Activated naive CD4-positive, alpha-beta T cell treated with anti-CD3 and anti-CD28 coated beads, Interleukin-2, amount 10 ng/mL, durations not matched to agents 7 days and 5 days (primary cell): ENCODE measurements at places on chromosomes 7 and 10.

- no peak for DNase-seq
Measured at GRCh38 chr10:62225362-62225761, 43.3 kb downstream of the RTKN2 start.

- no peak for DNase-seq
Measured at GRCh38 chr7:70154521-70155180, 556.4 kb downstream of the AUTS2 start.

DNA sequence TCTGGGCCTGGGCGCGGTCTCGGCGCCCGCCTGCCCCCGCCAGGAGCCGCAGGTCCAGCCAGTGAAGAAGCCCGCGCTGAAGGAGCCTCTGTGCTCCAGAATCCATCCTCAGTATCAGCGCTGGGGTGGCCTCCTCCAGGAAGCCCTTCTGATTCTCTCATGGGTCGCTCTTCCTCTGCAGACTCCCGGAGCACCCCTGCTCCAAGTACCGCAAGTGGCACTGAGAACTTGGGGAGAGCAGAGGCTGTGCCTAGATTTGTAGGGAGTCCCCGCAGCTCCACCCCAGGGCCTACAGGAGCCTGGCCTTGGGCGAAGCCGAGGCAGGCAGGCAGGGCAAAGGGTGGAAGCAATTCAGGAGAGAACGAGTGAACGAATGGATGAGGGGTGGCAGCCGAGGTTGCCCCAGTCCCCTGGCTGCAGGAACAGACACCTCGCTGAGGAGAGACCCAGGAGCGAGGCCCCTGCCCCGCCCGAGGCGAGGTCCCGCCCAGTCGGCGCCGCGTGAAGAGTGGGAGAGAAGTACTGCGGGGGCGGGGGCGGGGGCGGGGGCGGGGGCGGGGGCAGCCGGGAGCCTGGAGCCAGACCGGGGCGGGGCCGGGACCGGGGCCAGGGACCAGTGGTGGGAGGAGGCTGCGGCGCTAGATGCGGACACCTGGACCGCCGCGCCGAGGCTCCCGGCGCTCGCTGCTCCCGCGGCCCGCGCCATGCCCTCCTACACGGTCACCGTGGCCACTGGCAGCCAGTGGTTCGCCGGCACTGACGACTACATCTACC lies at the start of gene ALOX5:
Gene ALOX5, plus strand, starts transcription at position 641 of the 774 bp plus-strand sequence. Its CDS starts 64 bp downstream, at position 705.
- DNase-seq = peak; percentile 68

- no peak for DNase-seq
Measured at GRCh38 chr7:1106063-1106792, 18.3 kb downstream of the GPER1 start.

DNA sequence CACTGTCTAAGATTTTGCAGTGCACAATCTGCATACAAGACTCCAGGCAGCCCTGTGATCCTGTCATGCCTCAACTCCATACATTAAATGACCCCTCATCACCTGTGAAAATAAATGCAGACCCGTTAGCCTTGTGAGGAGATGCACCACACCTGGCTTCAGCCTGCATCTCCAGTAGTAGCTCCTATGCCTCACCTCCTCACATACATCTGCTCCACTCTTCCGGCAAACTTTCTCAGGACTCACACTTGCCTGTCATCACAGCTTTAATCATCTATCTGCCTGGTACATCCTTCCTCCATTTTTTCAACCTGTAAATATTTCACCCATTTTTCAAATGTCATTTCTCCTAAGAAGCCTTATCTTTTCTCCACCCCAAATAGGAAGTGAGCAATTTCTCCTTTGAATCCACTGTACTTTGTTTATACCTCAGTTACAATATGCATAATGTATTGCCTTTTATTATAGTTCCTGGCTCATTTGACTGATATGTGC lies 39.3 kb upstream of the ABCB5 start:
- DNase-seq = no peak

DNA sequence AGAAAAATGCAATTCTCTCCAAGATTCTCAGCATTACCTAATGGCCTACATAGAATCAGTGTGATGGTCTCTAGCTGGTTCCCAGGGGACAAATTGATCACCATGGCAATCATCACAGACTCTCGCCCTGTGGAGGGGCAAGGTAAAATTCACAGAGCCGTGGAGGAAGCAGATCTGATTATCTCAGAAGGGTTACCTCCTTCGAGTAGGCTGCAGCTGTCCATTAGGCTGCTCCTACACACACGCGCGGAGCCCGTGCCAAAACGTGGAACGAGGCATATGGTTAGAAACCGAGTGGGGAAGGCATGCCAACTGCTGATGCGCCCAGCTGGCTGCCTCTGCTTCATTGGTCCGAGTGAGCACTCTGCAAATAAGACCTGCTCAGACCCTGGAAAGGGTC lies 52.8 kb upstream of the PTER start:
- DNase-seq = no peak

DNA sequence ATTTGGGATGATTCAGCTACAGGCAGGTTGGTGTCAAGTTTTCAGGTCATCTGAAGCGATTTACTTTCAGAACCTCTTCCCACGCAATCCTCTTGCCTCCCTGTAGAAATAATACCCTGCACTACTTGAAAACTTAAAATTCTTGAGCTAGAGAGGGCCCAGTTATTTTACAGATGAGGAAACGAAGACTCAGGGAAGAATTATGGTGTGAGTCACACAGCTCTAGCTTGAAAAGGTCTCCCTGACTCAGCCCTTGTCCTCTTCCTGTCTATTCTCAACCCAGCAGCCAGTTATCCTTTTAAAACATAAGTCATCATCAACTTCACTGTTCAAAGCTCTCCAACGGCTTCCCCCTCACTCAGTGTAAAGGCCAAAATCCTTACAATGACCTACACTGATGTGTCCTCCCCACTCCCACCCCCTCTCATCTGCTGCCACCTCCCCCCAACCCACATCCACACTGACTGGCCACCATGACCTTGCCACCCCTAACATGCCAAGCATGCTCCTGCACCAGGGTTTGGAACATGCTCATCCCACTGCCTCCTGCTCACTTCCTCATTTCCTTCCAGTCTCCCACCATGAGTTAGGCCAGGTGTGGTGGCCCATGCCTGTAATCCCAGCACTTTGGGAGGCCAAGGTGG lies 3.4 kb downstream of the DNMBP start:
- DNase-seq = no peak

GRCh38 chr10:107379601-107380000 lies 215.1 kb upstream of the SORCS1 start:
- DNase-seq = no peak

DNA sequence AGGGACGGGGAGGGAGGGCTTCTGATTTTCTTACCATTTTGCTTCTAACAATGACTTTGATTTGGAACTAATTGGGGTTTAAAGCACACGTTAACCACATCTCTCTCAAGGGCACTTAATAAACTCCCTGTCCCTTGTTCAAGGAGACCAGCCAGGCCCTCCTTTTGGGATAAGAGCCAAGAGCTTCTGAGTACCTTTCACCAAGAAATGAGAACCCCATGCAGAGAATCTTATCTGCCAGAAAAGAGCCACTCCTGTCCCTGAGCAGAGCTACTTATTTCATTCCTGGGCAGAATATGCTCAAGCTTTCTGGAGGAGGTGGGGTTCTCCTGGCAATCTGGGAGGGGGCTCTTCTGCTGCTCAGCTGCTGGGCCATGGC lies 574.6 kb downstream of the GALNT17 start:
- DNase-seq = no peak

GRCh38 chr10:5570979-5571810 lies 46.4 kb downstream of the CALML3 start:
- no peak for DNase-seq

DNA sequence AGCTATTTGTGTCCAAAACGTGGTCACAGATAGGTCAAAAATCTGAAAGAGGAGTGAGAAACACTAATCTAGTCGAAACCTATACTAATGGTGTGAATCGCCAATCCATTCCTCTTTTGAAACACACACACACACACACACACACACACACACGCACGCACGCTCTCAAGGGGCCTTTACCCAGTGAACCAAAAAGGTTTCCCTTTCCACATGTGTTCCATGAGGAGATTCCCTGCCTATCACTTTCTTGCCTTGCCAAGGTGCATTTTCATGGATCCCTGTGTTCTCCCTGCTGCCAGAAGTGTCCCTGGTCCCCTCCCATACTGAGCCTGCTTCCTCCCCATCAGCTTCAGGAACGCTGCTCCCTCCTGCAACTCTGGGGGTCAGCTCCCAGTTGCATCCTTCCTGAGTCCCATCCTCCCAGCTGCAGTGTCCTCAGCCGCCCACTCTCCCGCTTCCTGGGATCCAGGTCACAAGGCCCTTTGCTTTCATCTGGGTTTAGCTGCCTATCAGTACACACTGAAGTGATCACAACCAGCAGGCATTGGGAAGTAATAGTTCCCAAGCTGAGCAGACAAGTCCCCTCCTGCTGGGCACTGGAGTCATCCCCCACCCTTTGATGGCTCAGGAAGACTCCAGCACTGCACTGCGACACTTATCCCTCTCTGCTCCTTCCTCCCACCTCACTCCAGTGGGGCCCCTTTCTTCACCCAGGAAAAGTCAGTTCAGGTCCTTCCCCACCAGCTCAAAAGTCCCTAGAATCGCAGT lies 49.2 kb upstream of the KCNMA1 start:
- no peak for DNase-seq

DNA sequence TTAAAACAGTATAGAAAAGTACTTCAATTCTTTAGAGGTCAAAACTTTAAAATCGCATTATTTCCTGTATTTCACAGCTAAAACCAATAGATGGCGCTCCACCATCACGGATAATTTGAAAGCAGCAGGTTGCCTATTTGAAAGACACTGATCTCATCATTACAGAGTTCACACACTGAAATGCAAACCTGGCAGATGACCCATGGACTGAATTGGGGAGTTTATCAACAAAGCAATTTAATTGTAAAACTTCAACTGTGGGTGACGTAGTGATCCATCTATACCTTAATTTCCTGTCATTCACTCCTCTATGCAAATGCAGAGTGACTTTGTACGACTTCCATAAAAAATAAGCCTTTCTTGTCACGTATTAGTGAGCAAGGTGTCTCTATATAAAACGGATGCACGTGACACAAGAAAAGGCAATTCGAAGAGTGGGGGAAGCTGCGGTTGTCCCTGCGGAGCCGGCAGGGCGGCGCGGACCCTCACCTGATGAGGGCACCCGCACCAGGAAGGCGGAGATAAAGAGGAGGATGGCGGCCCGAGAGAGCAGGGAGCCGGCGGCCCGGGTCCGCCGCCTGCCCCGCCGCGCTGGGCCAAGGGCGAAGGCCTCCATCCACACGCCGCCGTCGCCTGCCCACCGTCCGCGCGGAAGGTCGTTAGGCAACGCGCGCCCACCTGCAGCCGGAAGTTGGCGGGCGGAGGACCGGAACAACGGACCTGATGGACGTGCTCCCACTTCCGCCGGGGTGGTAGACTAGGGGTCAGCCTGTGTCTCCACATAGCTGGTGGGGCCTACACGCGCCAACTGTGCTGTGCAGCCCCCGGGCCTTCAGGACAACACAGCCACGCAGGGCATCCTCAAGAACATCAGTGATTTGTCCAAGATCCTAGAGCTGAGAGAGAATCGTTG lies at the start of gene ZPBP:
Gene ZPBP, minus strand, starts transcription at position 668 of the 913 bp plus-strand sequence. Its CDS starts 52 bp downstream, at position 616.
- peak; percentile 58 for DNase-seq

DNA sequence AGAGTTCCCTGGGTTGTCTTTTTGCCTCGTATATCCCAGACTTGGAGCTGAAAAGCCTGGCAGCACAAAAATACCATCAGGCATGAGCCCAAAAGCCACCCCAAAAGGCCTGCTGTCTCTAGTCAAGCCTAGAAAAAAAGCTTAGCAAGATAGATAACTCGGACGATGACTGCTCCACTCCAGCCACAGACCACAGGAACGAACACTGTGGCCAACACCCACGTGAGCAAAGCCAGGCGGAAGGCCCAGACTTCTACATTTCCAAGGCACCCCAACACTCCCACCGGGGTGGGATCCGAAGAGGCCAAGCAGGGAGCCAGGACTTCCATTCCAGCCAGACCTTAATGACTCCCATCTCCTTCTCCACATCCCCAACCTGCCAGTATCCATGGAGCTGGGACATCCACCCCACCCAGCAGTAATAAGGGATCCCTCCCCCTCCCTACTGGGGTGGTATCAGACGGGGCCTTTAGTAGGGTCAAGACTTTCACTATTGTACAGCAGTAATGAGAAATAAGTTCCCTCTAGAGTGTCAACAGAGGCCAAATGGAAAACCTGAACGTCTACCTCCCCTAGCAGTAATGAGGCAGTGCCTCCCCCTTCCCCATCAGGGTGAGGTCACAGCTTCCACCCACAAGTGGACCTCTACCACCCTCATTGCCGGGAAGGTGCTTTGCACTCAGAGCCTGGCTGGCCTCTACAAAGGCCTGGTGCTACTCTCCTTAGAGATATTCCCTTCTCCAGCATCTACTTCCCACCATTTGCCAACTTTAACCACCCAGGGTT lies 23.0 kb downstream of the PRLHR start:
- DNase-seq = no peak

GRCh38 chr7:104955276-104955675 lies 58.7 kb upstream of the KMT2E start:
- no peak for DNase-seq

DNA sequence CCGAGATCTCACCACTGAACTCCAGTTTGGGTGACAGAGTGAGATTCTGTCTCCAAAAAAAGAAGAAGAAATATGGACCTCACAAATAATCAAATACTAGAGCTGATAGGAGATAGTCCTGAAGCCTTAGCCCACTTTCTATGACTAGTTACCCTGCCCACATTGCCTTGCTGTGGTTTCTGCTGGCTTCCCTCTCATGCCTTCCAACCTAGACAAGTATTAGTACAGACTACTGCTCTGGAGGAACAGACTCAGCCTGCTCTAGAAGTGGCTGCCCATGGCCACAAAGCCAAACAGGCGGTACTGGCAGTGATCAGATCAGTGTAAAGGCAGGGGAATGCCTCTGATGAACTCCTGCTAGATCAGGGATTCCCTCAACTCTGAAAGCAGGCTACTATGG lies 89.7 kb upstream of the PRKAR2B start:
- DNase-seq = no peak

DNA sequence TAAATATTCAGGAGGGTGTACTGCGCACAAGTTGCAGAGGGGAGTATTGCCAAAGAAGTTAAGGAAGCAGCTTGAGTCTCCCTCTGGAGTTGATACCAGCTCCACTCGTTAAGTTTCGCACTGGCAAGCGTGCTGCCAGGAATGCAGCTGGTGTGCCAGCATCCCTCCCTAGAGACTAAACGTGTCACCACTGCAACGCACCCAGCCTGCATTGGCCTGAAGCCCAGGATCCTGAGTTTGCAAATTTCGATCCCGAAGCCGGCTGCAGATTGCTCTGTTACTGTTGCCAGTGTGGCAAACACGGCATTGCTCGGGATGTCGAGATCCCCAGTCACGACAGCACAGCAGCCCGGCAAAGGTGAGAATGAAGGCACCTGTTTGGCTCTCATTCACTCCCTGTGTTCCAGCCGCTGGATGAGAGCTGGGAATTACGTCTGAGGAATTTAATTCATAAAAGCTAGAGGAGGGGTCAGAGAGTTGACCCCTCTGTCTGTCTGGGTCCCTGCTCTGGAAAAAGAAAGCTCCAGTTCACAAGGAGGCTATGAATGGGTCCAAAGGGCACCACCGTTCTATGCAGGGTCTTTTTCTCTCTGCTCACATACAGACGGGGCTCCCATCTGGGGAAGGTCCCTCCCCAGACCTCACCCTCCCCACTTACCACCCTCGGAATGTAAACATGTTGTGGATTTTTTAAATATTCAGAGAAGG lies 61.0 kb downstream of the NRP1 start:
- no peak for DNase-seq
